Fibroblast of skin of right quadriceps (primary cell): ENCODE measurements at places on chromosomes 4 and X.
A peak's percentile ranks its signal among the peaks of the same experiment; 100 is the strongest.

DNA sequence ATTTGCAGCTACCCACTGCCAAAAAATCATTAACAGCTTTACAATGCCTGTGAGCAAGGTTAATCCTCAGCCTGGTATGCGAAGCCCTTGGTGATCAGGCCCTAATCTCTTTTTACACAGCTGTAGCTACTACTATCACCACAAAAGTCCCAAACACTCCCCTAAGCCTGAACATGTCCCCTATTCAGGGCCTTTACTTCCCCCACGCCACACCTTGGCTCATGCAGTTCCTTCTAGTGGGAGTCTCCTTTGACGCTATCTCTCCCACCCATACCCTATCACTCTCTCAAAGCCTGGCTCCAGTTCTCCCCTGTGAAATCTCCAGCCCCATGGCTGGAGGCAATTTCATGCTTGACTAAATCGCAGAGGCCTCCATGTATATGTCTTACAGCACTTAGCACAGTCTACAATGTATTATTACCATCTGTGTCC, 90.6 kb upstream of the CBR4 start:
- DNase-seq, result no peak

- no peak for DNase-seq
These were observed 127.4 kb downstream of the ZNF330 start for GRCh38 chr4:141348125-141348524.

- peak; percentile 61 for DNase-seq
These were observed 444.3 kb upstream of the ATOH1 start for GRCh38 chr4:93384241-93384640.

DNA sequence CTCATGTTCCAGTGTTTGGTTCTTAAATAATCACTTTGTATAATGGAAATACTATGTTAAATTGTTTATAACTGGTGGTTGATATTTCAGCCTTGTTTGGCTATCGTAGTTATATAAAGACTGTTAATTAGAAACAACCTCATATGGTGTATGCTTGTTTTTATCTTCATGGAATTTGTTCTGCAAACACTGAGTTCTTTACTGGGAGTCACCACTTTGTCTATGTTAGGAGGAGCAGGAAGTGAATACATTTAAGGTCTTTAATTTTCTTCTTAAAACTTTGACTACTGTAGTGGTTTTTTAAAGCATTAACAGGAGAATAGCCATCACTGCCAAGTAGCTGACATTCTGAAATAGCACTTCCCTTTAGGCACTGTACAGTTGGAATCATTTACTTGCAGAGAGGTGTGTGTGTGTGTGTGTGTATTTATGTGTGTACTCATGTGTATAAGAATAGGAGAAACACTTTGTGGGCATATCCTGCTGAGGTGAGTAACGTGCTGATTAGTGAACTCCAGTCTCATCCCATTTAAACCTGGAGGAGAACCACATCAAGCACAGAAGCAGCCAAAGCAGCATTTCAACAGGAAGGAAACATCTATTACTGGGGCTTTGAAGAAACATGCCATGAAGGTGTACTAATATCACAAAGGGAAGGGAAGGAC, 37.8 kb downstream of the TET2 start:
- no peak for DNase-seq

DNA sequence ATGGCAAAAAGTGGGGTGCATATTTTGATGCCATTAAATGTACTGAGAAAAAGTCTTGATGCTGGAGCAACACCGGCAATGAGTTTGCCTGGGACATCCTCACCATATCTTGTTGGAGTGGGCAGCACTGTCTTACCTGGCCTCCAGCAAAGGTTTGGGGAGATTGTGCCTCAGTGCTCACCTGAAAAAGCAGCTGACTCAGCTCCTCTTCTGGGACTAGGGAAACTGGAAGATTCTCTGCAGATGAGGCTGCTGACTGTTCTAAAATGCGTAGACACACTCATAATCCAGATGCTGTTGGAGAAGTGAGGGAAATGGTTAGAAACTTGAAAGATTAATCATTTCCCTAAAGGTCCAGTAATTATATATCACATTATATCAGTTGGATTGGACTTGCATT, 593.7 kb upstream of the HS3ST1 start:
- DNase-seq, result no peak

- no peak for DNase-seq
These were observed 118.9 kb downstream of the ARSF start for GRCh38 chrX:3159995-3160720.

- DNase-seq, result no peak
These were observed 84.5 kb upstream of the WWC2 start for GRCh38 chr4:183014361-183015084.

- DNase-seq, result peak; percentile 44
These were observed 664 bp downstream of the PRSS12 start for GRCh38 chr4:118351851-118352827.

GRCh38 chr4:61203436-61203790, 3.3 kb downstream of the ADGRL3 start:
- DNase-seq, result no peak

DNA sequence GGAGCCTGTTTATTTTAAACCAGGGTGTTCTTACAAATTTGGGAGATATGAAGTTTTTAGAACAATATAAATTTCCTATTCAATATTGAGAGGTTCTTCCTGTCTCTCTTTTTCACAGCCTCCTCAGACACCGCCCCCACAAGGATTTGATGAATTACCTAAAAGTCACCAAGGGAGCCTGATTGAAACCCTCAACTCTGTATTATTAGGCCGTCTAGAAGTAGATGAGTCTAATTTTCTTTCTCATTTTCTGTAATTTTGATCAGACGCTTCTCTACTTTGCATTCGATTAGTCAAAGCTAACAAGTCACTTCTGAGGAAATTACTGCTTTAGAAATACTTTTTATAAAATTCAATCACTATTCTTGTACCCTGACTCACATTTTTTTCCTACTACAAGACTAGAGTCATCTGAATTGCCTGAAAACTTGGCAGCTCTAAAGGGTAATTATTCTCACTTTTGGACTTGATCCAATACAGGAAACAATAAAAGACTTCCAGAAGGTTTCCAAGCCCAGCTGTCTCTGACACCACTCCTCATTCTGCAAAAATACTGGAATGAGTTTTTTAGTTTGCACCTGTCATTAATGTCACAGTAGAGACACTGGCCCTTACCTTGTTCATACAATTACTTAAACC, 111.2 kb downstream of the ELOVL6 start:
- peak; percentile 90 for DNase-seq

- no peak for DNase-seq
These were observed 394.0 kb upstream of the IGFBP7 start for GRCh38 chr4:57504139-57504538.

GRCh38 chrX:154353172-154353843, 21.1 kb downstream of the FLNA start:
- DNase-seq, result no peak

DNA sequence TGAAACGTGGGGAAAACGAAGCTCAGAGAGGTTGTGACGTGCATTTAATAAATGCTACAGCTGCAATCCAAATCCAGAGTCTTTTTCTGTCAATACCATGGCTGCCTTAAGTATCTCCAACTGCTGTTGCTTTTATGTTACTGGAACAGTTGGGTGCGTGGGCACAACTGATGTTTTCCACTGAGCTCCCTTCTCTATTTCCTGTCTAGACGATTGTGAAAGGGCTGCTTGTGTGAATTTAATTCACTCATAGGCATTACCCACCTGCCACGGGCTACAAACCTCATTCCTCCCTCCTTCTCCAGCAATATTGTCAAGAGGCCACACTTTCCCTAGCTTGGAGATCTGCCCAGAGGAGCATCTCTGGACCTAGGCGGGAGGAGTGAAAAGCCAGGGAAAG, 526.0 kb downstream of the MID1IP1 start:
- no peak for DNase-seq

GRCh38 chr4:84585251-84585650, 2.3 kb downstream of the CDS1 start:
- no peak for DNase-seq

DNA sequence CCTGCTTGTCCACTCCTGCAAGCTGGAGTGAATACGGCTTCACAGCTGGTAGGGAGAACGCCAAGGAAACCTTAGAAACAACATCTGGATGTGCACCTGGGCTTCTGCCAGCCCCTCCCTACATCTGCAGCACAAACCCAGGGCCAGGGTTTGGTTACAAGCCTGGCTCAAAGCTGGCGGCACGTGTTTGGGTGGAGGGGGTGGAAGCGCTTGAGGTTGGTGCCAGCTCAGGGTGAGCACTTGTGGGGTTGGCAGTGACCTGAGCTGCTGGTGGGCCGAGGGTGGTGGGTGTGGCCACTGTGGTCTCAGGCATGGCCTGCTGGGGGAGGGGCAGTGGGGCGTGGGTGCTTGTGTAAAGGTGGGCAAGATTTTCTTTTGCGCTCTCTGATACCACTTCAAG, 15.6 kb downstream of the ELF4 start:
- no peak for DNase-seq

GRCh38 chr4:3440011-3440410, 1.8 kb upstream of the HGFAC start:
- DNase-seq, result no peak

DNA sequence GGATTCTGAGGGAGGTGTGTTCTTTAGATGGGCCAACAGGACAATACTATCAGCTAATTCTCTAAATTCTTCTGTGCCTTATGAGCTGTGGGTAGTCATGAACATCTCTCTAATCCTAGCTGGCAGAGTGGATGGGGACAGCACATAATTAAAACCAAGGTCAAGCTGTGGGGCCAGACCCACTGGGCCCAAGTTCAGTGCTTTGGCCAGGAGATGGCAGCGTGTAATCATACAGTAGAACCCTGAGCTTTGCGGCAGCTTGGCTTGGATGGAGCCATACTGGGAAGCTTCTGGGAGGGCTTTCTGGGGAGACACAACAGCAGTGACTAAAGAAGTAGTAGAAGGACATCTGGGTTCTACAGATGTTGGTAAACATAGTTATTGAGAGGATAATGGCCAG, 140.3 kb upstream of the CXCL13 start:
- peak; percentile 10 for DNase-seq

DNA sequence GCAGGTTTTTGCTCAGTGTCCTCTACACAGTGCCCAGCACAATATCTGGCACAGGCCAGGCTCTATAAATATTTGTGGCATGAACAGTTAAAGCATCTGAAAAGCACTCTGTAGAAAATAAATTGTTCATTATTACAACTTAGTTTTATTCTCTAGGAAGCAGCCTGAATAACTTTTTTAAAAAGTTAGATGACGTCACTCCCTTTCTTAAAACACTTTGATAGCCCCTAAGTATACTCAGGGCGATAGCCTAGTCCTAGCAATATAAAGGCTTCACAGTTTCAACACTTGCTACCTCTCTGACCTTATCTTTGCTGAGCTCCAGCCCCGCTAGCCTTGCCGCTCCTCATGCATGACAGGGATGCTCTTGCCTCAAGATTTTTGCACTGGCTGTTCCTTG, 80.6 kb downstream of the GPM6A start:
- DNase-seq, result no peak

- no peak for DNase-seq
These were observed 13.6 kb downstream of the TLR6 start for GRCh38 chr4:38842994-38843393.

- DNase-seq, result no peak
These were observed 376 bp upstream of the C4orf36 start for GRCh38 chr4:86892636-86892960.

- no peak for DNase-seq
These were observed 18.3 kb downstream of the NLGN3 start for GRCh38 chrX:71162981-71163380.

- DNase-seq, result no peak
These were observed 112.5 kb upstream of the WDR17 start for GRCh38 chr4:175953116-175953515.
